Upper lobe of left lung (tissue), 6 donors: ENCODE measurements at places on chromosomes 1 and 21. TPM values are rescaled to one million over a fixed set of nuclear protein-coding genes. Genes with fewer than 3 reads are reported as not detected.

GRCh38 chr1:165235155-165235776 lies 121.2 kb downstream of the LMX1A start:
- DNase-seq = no peak

GRCh38 chr1:89298461-89298860 lies 25.8 kb upstream of the GBP5 start:
- no peak for DNase-seq

- DNase-seq = no peak
Observed at GRCh38 chr1:180309338-180309737, 79.3 kb downstream of the LHX4 start.

DNA sequence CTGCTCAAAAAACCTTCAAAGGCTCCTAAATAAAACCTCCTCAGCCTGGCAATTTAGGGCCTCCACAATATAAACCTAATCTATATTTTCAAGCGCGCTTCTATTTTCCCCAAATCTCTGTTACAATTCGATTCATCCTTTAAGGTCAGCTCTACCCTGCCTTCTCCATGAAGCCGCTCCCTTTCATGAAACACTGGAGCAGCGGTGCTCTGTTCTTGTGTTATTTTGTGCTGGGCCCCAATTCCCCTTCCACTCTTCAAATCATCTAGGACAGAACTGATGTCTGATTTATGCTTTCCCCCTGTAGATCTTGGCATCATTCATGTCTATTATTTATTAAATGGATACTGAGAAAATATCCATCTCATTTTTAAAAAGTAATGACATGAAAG lies 6.9 kb downstream of the ERRFI1 start:
- DNase-seq = no peak

- peak; percentile 39 for DNase-seq
Observed at GRCh38 chr1:4652631-4653327, 1.6 kb upstream of the AJAP1 start.

GRCh38 chr1:161074676-161075368 lies 5.1 kb upstream of the ARHGAP30 start:
- no peak for DNase-seq

DNA sequence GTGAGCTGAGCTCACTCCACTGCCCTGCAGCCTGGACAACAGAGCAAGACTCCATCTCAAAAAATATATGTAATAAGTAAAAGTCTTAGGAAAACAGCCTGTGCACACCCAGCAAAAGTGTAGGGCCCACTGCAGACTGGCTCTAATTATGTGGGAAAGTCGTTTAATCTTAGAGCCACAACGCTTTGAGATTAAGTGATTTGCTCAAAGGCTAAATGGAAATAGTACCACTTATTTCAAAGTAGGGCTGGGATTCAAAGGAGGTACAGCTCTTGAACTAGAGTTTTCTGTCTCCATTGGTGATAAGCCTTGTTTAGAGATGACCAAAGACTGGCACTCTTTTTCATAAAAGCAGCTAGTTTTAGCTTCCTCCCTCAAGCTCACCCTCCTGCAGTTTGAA lies 2.2 kb downstream of the TACSTD2 start:
- DNase-seq = no peak

DNA sequence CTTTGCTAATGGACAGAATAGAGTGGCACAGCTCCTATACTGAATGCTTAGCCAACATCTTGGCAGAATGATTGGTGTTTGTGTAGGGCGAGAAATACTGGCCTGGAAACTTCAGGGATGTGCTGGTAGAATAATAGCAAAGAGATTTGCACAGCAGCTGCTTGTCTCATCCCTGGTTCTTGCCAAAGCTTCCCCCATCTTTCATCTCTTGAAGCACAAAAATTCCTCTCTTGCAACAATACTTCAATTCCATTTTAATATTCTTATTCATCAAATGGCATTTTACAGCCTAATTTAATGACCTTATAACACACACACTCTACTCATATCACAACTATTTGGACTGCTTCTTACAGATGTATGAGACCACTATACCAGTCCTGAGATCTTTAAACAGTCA lies 37.7 kb downstream of the LHX8 start:
- no peak for DNase-seq

GRCh38 chr1:147622731-147623130 lies 47.6 kb downstream of the ACP6 start:
- DNase-seq = no peak

- DNase-seq = no peak
Observed at GRCh38 chr1:34709547-34709946, 45.3 kb upstream of the GJB5 start.

DNA sequence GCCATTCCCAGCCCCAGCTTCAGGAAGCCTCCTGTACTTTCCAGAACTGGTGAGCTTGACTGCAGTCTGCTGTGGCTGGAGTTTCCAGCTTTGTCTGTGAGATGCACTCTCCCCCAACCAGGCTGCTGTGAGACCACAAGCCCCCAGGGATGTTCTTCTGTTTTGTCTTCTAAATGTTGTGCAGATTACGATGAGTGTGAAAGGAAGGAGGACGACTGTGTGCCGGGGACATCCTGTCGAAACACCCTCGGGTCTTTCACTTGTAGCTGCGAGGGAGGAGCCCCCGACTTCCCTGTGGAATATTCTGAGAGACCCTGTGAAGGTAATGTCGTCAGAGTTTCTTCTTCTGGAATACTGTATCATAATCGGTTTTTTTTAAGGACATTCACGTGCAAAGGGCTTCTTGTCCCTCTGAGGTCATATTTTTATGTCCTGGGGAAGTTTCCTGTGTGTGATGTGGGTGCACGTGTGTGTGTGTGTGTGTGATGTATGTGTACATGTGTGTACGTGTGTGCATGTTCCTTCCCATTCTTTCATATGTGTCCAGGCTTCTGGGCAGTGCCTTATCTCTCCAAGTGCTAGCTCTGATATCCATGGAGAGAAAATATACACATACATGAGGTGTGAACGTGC lies 49.9 kb downstream of the UMODL1 start:
- DNase-seq = no peak

- no peak for DNase-seq
Observed at GRCh38 chr1:198849093-198849492, 210.3 kb downstream of the PTPRC start.

- DNase-seq = no peak
Observed at GRCh38 chr1:242178436-242178835, 179.5 kb upstream of the MAP1LC3C start.

GRCh38 chr1:160371346-160371631 lies 4.4 kb downstream of the NHLH1 start:
- DNase-seq = no peak

DNA sequence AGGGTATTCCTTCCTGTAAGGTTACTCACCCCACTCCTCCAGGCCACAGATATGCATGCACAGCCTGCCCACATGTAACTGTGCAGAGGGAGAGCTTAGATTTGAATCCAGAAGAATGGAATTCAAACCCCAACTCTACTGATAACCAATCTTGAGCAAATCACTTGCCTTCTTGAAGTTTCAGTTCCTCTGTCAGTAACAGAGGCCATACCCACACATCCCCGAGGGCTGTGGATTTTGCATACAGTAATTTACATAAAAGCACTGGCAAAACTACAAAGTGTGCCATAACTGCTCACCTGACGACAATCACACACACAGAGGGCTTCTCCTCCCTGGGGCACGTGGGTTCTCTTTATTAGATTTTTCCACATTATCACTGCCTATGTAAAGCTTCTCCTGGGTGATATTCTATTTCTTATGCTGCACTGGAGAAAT lies 18.6 kb downstream of the CD247 start:
- no peak for DNase-seq

GRCh38 chr1:221759436-221759835 lies 17.5 kb upstream of the DUSP10 start:
- DNase-seq = no peak

GRCh38 chr21:44903050-44903685 lies 17.5 kb downstream of the ITGB2 start:
- peak; percentile 70 for DNase-seq

GRCh38 chr1:40818264-40818961 lies 34.8 kb downstream of the KCNQ4 start:
- DNase-seq = peak; percentile 94

GRCh38 chr1:116504308-116505156 lies 66.3 kb downstream of the CD58 start:
- DNase-seq = peak; percentile 92

- DNase-seq = no peak
Observed at GRCh38 chr1:75630004-75630594, 19.2 kb upstream of the SLC44A5 start.

DNA sequence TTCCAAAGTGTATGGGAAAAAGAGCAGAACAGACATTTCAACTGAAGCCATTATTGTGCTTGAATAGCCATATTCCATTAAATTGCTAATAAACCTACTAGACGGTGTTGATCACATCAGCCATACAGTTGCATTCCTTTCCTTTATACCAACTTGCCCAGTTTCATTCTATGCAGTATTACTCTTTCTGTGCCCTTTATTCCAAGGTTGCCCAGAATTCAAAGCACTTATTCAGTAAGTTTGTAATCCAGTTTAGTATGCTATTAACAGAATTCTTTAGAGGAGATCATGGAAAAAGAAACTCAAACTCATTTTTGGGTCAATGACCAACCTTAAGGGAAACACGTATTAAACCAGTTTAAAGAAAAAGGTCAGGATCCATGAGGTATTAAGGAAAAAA lies 89.5 kb downstream of the DDAH1 start:
- DNase-seq = no peak

DNA sequence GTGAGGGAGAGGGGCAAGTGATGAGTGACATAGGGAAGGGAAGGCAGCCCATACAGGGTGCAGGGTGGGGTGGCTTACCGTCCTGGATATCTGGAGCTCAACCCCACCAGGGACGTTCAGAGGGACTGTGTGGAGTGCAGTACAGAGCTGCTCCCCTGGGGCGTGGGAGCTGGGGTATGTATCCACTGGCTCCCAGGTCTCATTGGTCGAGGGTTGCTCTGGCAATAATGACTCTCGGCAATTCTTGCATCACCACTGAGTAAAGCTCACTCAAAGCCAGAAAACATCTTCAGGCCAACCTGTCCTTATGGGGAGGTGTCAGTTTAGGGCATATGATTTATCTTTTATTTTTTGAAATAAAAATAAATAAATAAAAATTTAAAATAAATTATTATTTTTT lies 43.2 kb upstream of the RUNX3 start:
- no peak for DNase-seq

GRCh38 chr21:29656504-29657239 lies 283.1 kb downstream of the GRIK1 start:
- no peak for DNase-seq

GRCh38 chr1:67572594-67573221 lies 112.3 kb upstream of the GADD45A start:
- peak; percentile 36 for DNase-seq

CFAP107 gene
- 3.4 TPM for total RNA-seq

ZNF326 gene
- total RNA-seq = 32.5 TPM

ACKR1 gene
- 59.6 TPM for total RNA-seq

CASZ1 gene
- total RNA-seq = 112 TPM

LCE1C gene
- not detected for total RNA-seq

SMG5 gene
- total RNA-seq = 62.8 TPM

NEGR1 gene
- total RNA-seq = 4.6 TPM

TEX50 gene
- not detected for total RNA-seq

RNF11 gene
- total RNA-seq = 80.2 TPM

IFT25 gene
- 11.9 TPM for total RNA-seq
